ENCODE measurements at places on chromosomes 6 and 20.

- DNase-seq: no peak
Measured at GRCh38 chr6:168221000-168221399, 98.6 kb downstream of the DACT2 start.

GRCh38 chr20:44215125-44215524 is 4.6 kb upstream of the OSER1 start:
- peak; percentile 55 for DNase-seq

DNA sequence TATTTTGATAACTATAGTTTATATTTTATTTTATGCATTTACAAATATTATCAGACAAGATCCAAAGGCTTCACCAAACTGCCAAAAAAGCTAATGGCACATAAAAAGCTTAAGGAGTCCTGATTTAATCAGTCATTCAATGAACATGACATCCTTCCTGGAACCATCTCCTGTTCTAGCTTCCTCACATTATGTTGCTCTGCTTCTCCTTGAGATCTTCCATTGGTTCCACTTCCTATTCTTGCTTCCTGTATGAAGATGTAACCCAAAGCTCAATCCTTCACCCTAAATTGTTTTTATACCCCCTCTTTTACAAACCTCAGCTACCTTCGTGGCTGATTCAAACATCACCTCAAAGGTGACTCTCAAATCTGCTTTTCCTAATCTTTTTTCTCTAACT is 4.5 kb upstream of the BRD2 start:
- DNase-seq: no peak

GRCh38 chr6:27297484-27297856 is 14.6 kb downstream of the POM121L2 start:
- DNase-seq: no peak

DNA sequence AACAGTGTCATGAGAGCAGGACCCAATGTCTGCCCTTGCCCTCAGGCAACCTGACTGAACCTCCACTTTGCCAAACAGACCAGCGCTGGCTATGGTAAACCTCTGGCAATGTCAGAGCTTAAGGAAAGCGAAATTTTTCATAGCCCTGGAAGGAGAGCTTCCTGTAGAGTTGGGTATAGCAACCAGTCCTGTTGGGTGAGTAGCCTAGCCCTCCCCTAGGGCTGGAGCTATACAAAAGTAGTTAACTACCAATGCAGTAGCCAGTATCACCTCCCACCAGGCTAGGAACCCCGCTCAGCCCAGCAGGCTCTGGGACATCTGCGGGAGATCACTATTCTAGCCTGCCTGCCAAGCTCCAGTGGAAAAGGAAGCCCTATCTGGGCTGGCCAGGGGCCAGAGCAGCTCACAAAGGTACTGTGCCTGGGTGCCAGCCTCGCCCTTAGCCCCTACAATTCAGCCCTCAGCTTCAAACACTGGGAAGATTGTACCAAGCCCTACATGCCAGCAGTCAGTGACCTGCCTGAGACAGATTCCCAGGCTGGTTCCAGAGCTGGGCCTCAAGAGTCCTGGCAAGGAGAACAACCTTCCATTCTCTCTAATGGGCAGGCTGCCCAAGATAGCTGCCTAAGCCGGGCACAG is 7.9 kb downstream of the WFDC3 start:
- DNase-seq: no peak

DNA sequence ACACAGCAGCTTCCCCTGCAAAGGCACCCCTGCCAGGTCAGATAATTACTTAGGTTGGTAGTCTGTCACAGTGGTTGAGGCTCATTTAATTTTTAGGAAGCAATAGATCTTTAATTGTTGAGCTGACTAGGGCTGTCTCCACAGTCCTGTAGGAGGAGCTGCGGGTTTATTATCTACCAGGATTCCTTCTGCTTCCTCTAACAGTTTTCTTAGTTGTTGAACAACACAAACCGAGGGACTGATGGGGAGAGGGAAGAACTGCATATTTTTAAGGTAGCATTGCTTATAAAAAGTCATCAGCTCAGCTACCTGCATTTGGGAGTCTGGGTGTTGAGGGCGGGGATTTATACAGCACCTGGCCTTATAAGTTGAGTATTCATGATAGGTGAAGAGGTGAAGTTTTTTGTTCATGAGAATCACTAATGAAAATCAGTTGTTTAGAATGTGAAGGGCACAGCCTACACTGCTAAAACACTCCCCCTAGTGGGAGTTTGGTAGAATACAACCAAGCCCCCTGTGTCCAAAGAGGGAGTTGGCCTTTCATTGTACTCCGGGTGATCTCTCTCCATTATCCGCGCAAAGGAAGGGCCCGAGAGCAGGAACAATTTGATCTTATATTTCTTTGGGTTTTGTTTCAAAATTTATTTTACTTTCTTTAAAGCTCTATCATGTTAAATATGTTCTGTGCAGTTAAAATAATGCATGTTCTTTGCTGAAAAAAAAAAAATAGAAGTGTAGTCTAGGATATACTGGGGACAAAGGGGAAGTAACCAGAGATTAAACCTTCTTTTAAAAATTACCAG is 69.6 kb downstream of the SSR1 start:
- DNase-seq: peak; percentile 8

DNA sequence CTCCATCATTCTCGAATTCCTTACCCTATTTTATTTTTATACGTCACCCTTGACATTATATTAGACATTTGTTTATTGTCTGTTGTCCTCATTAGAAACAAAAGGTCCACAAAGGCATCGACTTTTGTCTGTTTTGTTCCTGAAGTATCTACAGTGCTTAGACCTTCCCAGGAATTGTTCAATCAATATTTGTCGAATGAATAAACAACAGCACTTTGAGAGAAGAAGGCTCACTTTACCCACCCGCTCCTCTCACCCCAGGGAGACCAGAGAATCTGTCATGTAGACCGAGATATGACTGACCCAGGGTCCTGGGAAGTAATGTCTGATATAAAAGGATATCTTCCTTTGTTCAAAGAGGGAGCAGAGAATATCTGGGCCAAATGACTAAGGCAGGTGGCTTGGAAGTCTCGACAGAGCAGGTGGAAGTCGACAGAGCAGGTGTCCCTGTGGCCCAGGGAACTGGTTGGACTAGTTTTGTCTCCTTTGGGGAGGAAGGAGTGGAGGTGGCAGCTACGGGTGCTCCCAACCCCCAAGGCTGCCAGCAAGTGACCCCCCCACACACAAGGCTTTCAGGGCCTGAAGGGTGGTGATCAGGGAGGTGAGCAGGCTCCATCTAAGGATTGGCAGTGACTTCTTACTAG is 14.8 kb upstream of the CHMP4B start:
- no peak for DNase-seq

All from stimulated activated CD8-positive, alpha-beta memory T cell treated with anti-CD3 and anti-CD28 coated beads, Interleukin-15, amount 100 ng/mL, for 1 hour (primary cell).